ENCODE measurements at places on chromosomes 7 and 10.

DNA sequence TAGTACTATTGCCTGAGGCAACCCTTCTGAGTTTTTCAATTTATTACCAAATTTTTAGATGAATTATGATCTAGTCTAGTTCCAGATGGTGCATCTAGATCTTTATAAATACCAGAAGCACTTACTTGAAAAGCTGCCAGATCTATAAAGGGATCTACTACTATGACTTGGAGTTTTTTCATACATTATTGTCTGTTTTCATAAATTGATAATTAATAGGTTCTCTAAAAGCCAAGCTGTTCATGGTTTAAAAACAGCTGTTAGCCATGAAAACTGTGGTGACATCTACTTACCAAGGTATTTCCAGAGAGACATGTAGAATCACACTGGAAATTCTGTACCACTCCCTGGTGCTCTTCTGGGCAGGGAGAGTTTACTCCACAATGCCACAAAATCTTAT, 786.5 kb upstream of the C7orf33 start:
- no peak for DNase-seq

GRCh38 chr10:79984851-79985250, 35.9 kb upstream of the SFTPD start:
- peak; percentile 82 for DNase-seq

- no peak for DNase-seq
Observed at GRCh38 chr7:131454498-131454897, 101.9 kb downstream of the PODXL start.

- DNase-seq, result no peak
Observed at GRCh38 chr10:131931981-131932380, 31.2 kb downstream of the PPP2R2D start.

DNA sequence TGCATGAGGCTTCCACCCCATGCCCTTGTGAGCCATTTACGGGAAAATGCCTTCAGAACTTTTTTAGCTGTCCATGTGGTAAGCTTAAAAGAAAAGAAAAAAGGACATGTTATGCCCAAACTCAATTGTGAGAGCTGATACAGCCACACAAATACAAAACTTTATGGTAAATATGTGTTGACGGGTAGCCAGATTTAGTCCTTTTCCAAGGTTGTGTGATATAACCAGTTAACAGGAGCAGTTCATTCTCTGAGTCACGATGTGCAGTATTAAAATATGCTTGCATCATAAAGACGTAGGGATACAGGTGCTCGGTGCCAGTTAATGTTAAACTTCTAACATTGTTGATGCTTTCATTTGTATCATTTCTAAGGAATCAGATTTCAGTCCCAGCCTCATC, 350.4 kb downstream of the DNAJB6 start:
- DNase-seq, result no peak

GRCh38 chr7:14793151-14793550, 109.4 kb downstream of the DGKB start:
- DNase-seq, result no peak

DNA sequence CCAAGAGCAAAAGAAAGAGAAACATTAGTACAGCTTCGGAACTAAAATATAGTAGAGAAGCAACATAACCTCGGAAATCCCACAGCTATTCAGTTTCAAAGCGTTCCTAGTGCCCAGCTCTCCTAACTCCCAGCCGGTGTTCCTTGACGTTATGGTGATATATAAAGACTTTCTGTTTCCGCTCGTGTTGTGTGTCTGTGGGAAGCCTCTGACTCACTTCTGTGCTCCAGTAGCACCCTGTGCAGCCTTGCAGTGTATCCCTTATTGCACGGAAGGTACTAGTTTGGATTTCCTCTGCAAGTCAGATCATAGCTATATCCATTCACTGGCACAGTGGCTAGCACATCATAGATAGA, 535 bp downstream of the ASAH2B start:
- peak; percentile 31 for DNase-seq

DNA sequence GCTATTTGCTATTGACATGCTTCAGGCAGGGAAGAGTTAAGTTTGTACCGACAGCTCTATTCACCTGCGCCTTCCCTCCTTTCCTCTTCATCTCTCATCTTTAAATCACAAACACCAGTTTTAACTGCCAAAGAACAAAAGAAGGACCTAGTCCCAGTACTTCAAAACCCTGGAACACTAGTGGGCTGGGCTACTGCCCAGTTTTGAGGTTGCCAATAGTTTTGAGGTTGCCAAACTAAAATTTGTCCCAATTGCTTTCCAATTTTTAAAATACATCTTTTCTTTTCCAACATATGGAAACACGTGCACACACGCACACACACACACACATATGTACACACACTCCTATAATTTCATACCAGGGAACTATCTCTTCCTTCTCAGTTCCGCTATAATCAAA, 130.6 kb upstream of the SLC26A5 start:
- DNase-seq, result no peak
